ENCODE measurements at places on chromosomes 13 and 19.
A peak's percentile ranks its signal among the peaks of the same experiment; 100 is the strongest.

- no peak for DNase-seq
These were observed 1.8 kb downstream of the CCDC122 start for GRCh38 chr13:43877766-43878165.

GRCh38 chr19:13190781-13191540, 40.8 kb downstream of the IER2 start:
- DNase-seq, result no peak

DNA sequence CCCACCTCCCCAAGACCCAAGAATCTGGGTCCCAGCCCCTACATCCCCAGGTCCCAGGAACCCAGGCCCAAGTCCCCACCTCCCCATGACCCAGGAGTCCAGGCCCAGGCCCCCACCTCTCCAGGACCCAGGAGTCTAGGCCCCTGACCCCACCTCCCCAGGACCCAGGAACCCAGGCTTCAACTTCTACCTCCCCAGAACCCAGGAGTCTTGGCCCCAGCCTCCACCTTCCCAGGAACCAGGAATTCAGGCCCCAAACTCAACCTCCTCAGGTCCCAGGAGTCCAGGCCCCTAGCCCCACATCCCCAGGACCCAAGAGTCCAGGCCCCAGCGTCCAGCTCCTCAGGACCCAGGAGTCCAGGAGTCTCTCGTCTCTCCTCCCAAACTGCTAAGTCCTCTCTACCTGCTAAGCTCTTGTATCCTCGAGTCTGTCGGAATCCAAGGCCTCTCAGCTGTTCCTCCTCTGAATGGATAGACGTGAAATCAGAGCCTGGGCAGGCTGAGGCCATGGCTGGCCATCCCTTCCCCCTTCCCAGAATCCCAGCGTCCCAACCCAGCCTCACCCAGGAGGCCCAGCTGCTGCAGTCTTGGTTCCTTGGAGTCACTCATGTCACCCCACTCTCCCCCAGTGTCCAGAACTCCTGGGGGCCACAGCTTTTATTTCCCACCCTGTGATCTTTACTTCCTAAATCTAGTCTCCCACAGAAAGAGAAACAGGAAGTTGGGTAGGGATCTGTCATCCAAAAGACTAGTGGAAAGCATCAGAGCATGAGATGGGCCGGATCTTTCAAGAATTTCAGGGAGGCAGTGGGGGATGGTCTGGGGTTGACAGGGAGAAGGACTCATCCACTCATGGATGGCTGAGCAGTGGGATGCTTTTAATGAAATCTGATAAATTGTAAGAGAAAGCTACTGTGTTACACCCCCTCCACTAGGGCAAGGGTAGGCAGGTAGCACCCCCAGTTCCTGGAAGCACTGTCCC, at the start of gene CD209:
CD209 (minus strand) TSS at position 632 of the 982 bp plus-strand sequence; CDS start at position 609, 23 bp downstream.
- DNase-seq, result no peak

DNA sequence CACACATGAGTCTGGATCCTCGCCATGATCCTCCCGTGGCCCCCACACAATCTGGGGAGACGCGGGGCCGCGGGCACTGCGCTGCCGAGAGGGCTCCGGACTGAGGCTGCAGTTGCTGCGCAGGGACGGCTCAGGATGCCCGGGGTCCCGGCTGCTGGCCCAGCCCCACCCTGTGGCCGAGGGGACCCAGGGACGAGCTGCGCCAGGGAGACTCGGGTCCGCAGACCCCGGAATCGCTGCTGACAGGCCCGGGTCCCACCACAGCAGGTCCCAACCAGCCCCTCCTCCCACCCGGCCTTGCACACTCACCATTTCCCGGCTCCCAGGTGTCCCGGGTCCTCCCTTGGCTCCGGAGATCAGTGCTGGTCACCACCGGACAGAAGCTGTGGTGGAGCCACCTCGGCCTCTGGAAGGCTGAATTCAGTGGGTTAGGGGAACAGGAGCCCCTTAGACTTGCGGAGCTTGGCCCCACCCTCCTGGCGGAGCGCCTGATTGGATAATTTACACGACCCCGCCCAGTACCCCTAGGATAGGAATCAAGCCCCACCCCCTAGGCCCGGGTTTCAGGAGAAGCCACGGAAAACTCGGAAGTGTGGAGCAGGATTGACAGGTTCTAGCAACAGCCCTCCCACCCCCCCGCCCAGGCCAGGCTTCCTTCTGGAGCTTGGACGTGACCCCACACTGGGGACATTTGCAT, 57.4 kb downstream of the ZNF44 start:
- DNase-seq, result no peak

GRCh38 chr19:41597600-41598041, 21.7 kb downstream of the CEACAM21 start:
- peak; percentile 77 for DNase-seq

- peak; percentile 1 for DNase-seq
These were observed 232.5 kb downstream of the SLC7A1 start for GRCh38 chr13:29362849-29363604.

DNA sequence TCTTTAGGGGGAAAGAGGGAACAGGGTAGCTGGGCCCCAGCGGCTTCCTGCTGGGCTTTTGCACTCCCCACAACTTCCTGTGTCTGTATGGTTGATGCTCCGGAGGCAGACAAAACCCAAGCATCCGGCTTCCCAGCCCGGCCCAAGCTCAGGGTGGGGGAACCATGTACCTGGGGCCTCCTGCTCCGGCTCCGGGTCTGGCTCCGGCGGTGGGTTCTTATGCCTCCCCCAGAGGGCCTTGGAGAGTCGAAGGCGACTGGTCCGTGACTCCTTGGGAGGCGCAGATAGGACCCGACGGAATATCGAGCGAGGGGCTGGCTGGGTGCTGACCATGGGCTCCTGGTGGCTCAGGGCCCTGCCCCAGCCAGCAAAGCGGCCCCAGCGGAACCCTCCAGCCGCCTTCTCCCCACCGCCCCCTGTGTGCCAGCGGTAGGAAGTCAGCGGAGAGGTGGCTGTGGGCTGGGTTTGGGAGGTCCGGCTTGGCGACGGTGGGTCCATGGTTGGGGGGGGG, 428 bp downstream of the RASAL3 start:
- peak; percentile 66 for DNase-seq

DNA sequence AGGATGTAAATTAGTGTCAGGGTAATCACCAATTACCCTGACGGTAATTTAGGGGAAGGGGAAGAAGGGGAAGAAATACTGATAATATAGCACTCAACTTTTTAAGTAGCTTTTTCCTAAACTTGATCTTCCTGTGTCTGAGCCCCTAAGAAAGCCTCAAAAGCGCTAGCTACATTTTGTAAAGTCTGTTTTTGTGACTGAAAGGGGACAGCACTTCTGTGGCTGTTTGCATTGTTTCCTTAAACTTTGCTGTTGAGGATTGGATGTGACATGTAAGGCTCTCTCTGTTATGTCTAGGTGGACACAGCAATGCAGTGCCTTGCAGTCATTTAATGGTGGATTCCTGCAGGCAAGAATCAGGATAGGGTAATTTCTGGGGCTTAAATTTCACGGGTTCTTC, 42.8 kb downstream of the SPATA13 start:
- no peak for DNase-seq

GRCh38 chr19:40519352-40520322, 52.8 kb downstream of the SPTBN4 start:
- no peak for DNase-seq

Data from stimulated activated CD4-positive, alpha-beta T cell treated with anti-CD3 and anti-CD28 coated beads, Interleukin-12 subunit alpha, Interleukin-12 subunit beta, amount 100 ng/mL, for 48 hours (primary cell).